ENCODE measurements at places on chromosomes 12 and 14. TPM values are rescaled to one million over a fixed set of nuclear protein-coding genes. Genes with fewer than 3 reads are reported as not detected.

The EMC9 gene
- 74.7 TPM for polyA plus RNA-seq

The CAPZA3 gene
- polyA plus RNA-seq, result 0.13 TPM

The MYO1H gene
- 1.6 TPM for polyA plus RNA-seq

The CD9 gene
- polyA plus RNA-seq, result 296 TPM

The ZDHHC22 gene
- not detected for polyA plus RNA-seq

The NTS gene
- 0.81 TPM for polyA plus RNA-seq

The CYP27B1 gene
- polyA plus RNA-seq, result 0.27 TPM

The GOLGA5 gene
- polyA plus RNA-seq, result 39.8 TPM

The SYNDIG1L gene
- 3.0 TPM for polyA plus RNA-seq

The FAIM2 gene
- polyA plus RNA-seq, result not detected

The FIGNL2 gene
- 0.41 TPM for polyA plus RNA-seq

The ZNF839 gene
- polyA plus RNA-seq, result 8.8 TPM

The A2ML1 gene
- polyA plus RNA-seq, result not detected

The NEUROD4 gene
- polyA plus RNA-seq, result not detected

The TESPA1 gene
- 1.1 TPM for polyA plus RNA-seq

The NELL2 gene
- polyA plus RNA-seq, result 4.4 TPM

The CD163 gene
- 8.5 TPM for polyA plus RNA-seq

The DIO3 gene
- 16.6 TPM for polyA plus RNA-seq

The CISTR gene
- polyA plus RNA-seq, result not detected

The EPYC gene
- polyA plus RNA-seq, result not detected

The GRIP1 gene
- polyA plus RNA-seq, result 0.54 TPM

The CELA1 gene
- not detected for polyA plus RNA-seq

The NKX2-1 gene
- polyA plus RNA-seq, result not detected

The NAA25 gene
- polyA plus RNA-seq, result 18.2 TPM

The FSCB gene
- 0.01 TPM for polyA plus RNA-seq

The TAS2R8 gene
- polyA plus RNA-seq, result not detected

The SAMD15 gene
- 0.52 TPM for polyA plus RNA-seq

The SYT10 gene
- polyA plus RNA-seq, result 0.34 TPM

The POLR3B gene
- 1.8 TPM for polyA plus RNA-seq

The DACT1 gene
- 5.3 TPM for polyA plus RNA-seq

The TROAP gene
- 16.0 TPM for polyA plus RNA-seq

The SDS gene
- polyA plus RNA-seq, result 0.46 TPM

The CRIP2 gene
- polyA plus RNA-seq, result 8.9 TPM

The LBHD2 gene
- not detected for polyA plus RNA-seq

The DDX47 gene
- polyA plus RNA-seq, result 52.7 TPM

The TMEM63C gene
- polyA plus RNA-seq, result 0.27 TPM

The OASL gene
- polyA plus RNA-seq, result 1.7 TPM

The SERPINA9 gene
- not detected for polyA plus RNA-seq

The IGFBP6 gene
- polyA plus RNA-seq, result 135 TPM

The FUT8 gene
- 5.1 TPM for polyA plus RNA-seq

The SMAGP gene
- polyA plus RNA-seq, result 22.2 TPM

The SYNJ2BP gene
- polyA plus RNA-seq, result 17.2 TPM

The TMEM119 gene
- 12.3 TPM for polyA plus RNA-seq

The PLEKHG7 gene
- polyA plus RNA-seq, result 0.22 TPM

The RHEBL1 gene
- 0.61 TPM for polyA plus RNA-seq

The ERBB3 gene
- 131 TPM for polyA plus RNA-seq

The TCL1B gene
- not detected for polyA plus RNA-seq

All from small intestine (tissue), 16 donors.